ENCODE measurements at places on chromosomes 1 and 21.

DNA sequence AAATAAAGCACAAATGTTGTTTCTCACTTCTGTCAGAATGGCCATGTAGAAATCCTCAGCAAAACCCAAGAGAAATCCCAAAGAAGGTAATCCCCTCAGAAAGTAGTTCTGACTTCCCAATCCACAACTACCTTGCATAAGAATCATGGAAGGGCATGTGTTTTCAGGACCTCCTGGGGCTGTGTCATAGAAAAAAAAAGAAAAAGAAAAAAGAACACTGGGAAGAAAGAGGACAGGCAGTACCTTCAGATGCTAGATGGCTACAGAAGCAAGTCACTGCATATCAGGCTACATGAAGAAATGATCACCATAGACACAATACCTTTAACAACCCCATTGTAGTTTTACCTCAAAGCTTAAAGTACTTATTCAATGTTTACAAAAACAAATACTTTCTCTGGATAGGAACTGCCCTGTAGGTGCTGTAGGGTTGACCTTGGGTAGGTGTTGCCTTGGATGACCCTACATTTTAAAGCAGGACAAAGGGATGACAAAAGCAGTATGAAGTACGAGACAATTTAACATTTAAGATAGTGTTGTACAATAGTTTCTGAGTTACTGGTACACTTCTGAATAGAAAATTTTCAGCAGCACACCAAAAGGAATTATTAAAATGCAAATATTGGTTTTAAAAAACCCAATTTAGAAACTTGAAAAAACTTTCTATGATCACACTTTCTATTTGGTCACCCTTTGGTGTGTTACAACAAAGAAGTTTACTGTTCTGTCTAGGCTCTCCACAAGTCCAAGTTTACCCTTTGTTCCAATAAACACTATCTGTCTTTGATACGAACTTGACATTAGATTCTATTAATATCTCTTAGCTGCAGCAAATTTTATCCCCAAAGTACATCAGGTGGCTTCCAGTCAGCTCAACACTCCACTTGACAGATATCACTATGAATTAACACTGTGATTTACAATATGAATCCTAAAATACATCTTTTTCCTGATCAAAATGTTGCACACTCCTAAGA, 5.0 kb downstream of the TRIT1 start:
- DNase-seq: no peak

DNA sequence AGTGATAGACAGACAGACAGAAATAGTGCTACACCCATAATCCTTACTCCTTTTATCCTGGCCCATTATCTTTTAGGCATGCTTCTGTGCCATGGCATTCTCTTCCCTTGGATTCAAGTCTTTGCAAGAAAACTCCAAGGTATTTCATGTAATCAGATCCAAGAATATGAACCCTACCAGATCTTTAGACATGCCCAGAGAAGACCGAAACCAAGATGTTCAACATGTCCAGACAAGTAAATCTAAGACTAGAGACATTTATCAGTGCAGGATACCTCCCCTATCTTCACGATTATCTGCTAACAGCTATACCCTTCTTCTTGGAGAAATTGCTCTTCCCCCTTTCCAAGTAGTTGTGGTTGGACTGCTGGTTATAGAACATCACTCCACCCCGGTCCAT, 11.8 kb upstream of the C1orf141 start:
- no peak for DNase-seq

GRCh38 chr1:23337869-23338268, 6.2 kb downstream of the HNRNPR start:
- DNase-seq: no peak

DNA sequence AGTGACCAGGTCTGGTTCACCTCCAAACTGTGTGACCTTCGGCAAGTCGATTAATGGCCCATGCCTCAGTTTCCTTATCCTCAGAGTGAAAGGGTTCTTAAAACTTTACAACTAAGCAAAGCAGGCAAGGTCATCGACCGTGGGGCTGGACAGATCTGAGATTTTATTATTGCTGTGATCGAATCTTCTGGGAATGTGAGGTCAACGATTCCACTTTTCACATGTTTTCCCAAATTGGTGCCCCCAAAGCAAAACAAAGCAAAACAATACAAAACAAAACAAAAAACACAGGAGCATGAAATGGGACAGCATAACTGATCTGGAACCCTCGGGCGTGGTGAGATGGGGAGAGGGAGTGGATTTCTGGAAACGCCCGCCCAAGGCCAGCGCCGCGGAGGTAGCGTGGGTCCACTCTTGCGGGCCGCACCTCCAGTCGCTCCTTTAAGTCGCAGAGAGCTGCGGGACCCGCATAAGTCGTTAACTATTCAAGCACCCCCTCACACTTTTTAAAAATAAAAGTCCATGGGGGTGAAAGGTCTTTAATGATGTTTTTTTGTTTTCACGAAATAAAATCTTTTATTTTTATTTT, 4.2 kb upstream of the TBX15 start:
- no peak for DNase-seq

DNA sequence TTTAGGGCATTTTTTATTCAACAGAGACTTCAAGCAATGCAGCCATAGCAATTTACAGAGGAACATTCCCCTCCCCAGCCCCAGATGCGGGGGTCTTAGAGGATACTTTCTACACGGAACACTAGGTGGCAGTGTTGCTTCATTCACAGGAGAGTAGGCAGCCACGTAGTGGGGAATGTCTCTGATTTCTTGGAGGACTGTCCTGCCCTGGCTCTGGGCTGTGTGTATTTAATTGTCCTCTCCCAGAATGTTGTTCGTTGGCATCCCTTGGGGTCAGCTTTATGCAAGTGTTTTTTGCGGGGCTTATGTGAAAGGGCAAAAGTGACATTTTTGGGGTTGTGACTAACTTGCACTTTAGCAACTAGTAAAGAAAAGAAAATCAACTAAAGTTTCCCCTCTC, 96.9 kb downstream of the PAPPA2 start:
- peak; percentile 79 for DNase-seq

- DNase-seq: peak; percentile 40
Measured at GRCh38 chr1:203268901-203269653, 36.2 kb upstream of the BTG2 start.

GRCh38 chr1:156927215-156928042, 7.0 kb downstream of the LRRC71 start:
- DNase-seq: peak; percentile 84

DNA sequence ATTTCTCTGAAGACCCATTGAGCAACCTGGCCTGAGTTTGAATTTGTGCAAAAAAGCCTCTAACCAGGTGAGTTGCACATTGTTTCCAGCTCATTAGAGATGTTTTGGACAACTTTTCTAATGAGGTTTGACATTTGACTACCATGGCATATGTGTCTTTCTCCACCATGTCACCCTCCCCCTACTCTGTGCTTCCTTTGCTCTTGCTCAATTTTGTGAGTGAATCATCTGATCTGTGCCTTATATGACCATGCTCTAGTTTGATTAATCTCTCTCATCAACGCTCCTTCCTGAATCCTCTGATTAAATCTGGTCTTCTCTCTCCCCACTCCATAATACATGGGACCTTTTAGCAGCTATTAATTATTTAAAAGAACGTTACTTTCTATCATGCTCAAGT, 144.8 kb upstream of the SAMSN1 start:
- DNase-seq: no peak

All from femur (tissue), 1 donor.